AG04449 (cell line): ENCODE measurements at places on chromosomes 5 and 9.
A peak's percentile ranks its signal among the peaks of the same experiment; 100 is the strongest.

DNA sequence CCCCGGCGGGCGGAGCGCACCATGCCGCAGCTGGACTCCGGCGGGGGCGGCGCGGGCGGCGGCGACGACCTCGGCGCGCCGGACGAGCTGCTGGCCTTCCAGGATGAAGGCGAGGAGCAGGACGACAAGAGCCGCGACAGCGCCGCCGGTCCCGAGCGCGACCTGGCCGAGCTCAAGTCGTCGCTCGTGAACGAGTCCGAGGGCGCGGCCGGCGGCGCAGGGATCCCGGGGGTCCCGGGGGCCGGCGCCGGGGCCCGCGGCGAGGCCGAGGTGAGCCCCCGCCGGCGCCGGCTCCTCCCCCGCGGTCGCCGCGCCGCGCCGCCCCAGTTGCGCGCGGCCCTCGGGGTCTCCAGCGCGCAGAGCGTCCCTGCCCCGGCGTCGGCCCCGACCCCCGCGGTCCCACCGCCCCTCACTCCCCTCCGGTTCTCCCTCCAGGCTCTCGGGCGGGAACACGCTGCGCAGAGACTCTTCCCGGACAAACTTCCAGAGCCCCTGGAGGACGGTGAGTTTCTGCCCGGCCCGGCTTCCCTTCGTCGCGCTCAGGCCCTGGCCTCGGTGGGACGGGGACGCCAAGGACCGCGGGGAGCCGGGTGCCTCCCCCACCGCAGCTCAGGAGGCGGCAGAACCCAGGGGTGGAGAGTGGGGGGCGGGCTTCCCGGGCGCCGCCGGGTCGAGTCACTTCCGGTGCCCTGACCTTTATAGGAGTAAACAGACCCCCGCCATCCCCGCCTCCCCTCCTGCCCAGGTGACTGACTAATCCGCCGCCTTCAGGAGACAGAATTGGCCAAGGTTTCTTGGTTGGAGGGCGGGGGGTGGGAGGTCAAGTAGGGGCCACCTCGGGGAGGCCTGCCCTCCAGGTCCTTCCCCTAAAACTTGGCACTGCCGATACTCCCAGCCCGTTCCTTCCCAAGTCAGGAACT, 665 bp downstream of the TCF7 start:
- no peak for DNase-seq

- no peak for DNase-seq
Observed at GRCh38 chr9:127612939-127613582, 984 bp downstream of the STXBP1 start.

DNA sequence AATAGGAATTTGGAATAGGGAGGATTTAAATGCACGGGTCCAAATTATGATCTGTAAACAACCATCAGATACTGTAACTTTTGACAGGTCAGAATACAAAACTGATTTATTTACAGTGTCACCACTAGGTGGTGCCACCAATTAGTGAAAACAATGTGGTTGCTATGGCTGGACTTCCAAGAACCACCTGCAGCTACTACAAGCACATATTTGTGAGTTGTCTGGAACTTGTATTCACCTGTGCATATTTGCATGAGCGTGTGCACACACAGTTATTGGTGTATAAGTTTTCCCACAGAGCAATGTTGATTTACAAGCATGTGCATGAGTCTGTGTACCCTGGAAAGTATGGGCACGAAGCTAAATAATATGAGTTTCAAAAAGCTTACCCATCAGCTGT, 3.0 kb upstream of the HRCT1 start:
- no peak for DNase-seq

DNA sequence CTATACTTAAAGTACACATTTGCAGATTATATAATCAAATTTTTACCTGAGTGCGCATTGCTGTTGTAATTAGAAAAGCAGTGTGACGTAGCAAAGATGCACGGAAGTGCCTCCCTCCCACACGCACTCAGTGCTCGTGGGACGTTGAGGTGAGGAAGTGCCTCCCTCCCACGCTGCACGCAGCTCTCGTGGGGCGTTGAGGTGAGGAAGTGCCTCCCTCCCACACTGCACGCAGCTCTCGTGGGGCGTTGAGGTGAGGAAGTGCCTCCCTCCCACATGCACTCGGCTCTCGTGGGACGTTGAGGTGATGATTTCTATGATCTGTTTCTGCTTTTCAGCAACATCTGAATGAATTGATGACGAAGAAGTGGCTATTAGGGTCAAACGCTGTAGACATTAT, 21.0 kb downstream of the EXOC3 start:
- no peak for DNase-seq

- no peak for DNase-seq
Observed at GRCh38 chr9:9045072-9045471, 1245.5 kb upstream of the DMAC1 start.

DNA sequence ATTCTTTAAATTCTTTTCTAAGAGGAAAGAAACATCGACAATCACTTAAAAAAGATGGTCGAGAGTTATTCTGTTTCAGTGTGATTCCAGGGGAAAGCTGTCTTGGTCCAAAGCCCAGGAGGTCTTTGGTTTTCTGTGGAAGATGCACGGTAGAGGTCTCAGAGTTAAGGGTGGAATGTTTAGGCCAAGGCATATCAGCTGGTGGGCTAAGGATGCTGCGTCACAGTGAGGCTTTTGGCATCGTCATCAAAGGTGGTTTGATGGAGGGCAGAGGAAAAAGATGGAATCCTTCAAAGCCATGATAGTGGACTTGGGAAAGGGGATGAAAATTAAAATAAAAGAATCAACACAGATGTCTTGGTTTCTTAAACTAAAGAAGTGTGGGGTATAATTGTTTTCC, 137.3 kb upstream of the ANKH start:
- DNase-seq, result no peak

GRCh38 chr9:91681461-91682305, 258.1 kb upstream of the NFIL3 start:
- DNase-seq, result no peak

DNA sequence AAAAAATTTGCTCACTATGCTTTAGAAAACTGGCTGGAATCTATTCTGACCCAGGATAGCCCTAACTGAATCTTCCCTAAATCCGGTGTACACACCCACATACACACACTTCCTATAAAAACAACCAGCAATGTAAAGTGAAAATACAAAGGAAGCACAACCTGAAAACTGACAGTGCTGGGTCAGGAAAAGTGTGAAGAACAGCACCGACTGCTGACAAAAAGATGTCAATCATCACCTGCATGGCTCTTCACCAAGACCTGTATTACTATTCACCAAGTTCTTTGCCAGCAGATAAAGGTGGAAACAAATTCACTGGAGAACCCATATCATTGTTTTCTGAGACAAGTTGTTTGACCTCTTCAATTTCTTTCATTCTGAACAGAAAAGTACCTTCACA, 293.8 kb upstream of the GRAMD2B start:
- DNase-seq, result no peak

DNA sequence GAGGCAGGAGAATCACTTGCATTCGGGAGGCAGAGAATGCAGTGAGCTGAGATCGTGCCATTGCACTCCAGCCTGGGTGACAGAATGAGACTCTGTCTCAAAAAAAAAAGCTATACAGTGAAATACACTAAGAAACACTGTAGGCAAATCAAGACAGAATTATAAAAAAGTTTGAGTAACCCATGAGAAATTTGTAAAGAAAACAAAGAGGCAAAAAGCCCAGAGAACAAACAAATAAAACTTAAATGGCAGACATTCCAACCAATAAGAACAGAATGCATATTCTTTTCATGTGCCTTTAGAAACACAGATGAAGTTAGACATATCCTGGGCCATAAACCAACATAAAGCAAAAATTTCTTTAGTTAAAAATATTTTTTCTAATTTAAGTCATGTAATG, 30.6 kb downstream of the ZNF169 start:
- peak; percentile 17 for DNase-seq

DNA sequence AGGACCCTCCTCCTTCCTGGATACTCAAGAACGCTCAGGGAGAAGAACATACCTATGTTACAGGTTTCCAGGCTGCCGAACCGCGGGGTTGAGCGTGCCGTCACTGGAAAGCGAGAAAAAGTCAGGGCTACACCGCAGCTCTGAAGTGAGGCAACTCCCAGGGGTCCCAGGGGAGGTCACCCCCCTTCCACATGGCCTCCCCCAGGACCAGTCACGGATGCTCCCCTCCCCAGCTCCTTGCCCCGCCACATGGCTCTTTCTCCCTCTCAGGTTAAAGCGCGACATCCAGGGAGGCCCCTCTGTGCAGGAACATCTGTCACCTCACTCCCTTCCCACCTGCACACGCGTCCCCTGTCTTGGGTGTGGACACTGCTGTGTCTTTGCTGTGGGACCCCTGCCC, 44.0 kb upstream of the ZNF354A start:
- DNase-seq, result no peak
